Cerebellar nuclear complex (tissue), 1 donor: ENCODE measurements at places on chromosomes 2 and 18.

DNA sequence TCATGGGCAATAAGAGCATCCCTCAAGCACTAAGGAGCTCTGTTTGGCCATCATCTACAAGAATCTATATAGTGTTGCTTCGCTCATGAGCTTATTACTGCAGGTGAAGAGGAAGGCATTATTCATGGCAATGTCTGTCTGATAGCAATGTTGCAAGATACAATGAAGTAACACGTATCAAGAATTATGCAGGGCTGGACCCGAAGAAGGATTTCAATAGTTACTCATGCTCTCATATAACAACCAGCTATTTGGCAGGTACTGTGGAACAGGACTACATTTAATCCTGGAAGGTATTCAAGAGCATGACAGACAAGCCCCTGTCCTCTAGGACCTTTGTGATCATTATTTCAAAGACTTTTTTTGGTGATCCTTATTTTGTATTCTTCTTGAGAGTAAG is 109.6 kb downstream of the LAMA3 start:
- no peak for DNase-seq

DNA sequence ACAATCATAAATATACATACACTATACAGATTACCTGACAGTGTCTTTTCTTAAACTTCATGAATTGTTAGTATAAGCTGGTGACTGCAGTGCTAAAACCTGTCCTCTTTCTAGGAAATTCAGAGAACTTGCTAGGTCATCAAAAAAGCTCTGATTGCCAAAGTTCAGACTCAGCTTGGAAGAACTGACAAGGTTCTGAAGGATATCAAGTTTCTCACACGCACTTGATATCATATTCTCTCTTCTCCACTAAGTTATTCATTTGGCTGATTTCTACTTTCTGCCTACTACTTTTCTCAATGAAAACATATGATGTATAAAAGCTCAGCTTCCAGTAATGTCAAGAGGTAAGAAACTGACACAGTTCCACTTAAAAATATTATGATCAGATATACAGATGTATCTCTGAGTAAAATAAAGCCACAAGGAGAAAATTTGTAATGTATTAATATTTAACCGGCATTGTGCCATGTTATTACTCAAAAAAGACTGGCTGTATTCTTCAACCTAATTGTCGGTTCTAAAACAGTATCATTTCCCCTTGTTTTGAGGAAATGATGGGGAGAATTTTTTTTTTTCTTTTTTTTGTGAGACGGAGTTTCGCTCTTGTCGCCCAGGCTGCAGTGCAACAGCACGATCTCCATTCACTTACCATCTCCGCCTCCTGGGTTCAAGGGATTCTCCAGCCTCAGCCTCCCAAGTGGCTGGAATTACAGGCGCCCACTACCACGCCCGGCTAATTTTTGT is 2.4 kb downstream of the OSBPL1A start:
- DNase-seq, result no peak

- DNase-seq, result no peak
These were observed 6.8 kb upstream of the CFLAR start for GRCh38 chr2:201109186-201109585.

GRCh38 chr2:219968685-219969345 is 341.4 kb downstream of the SLC4A3 start:
- DNase-seq, result no peak

GRCh38 chr18:32389858-32390257 is 80.8 kb downstream of the GAREM1 start:
- no peak for DNase-seq

- DNase-seq, result no peak
These were observed 15.8 kb upstream of the IER3IP1 start for GRCh38 chr18:47191961-47192360.

GRCh38 chr2:44130441-44130840 is 38.2 kb upstream of the PPM1B start:
- no peak for DNase-seq

GRCh38 chr2:8623958-8624591 is 57.8 kb upstream of the ID2 start:
- DNase-seq, result no peak

DNA sequence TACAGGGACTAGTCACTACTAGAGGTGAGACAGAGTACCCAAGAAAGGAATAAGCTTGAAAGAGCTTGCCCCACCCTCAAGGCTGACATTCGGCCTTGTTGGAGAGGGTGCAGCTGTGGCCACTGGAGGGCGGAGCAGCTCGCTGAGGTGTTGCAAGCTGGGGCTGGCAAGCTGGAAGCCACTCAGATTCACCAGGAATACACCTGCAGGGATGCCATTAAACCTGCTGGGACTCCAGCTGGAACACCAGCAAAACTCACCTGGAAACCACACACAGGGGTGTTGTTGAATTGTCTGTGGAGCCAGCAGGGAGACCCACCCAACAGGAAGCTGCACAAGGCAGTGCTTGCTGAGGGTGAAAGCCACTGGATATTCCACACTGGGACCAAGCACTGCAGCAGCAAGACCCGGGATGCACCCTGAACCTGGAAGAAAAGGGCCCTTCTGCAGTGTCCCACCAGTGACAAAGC is 26.1 kb downstream of the KCTD18 start:
- DNase-seq, result no peak

DNA sequence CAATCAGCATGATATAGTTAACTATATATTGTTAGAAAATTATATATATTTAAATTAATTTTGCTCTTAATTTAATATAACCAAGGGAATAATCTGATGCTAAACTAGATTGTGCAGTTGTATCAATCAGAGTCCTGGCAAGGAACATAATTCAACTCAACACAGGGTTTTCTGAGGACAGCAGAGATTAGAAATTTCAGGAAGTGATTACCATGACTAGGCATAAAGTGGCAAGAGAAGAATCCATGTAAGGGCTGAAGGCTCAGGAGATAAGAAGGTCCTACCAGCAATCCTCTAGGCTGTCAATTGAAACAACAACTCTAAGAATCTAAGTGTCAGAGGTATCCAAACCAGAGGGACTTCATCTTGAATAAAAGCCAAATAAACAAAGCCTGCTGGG is 807.8 kb downstream of the DSC3 start:
- DNase-seq, result no peak

DNA sequence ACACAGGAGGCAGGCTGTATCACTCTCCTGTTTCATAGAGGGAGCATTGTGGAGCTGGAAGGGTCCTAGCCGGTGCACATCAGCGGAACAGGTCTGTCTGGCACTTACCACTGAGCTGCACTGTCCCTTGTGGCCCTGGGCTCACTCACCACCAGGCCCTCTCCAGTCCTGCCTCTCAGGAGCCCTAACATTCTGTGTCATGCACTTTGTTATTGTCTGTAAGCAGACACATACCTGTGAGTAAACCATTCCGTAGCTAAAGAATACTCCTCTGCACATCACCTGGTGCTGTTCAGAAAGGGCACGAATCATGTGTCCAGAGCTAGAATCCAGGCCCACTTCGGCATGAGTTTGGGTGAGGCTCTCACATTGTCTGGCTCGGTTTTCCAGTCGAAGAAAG is 93.6 kb downstream of the CRIM1 start:
- DNase-seq, result no peak

DNA sequence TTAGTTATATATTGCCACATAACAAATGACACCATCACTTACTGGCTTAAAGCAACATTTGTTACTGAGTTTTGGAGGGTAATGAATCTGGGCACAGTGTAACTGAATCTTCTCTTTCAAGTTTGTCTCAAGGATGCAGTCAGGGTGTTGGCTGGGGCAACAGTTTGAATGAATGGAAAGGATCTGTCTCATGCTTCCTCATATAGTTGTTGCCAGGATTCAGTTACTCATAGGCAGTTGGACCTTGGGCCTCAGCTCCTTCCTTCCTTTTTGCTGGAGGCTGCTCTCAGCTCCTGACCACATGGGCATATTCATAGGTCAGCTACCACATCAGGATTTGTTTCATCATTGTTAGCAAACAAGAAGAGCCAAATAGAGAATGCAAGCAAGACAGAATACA is 466.1 kb upstream of the MC4R start:
- DNase-seq, result no peak

DNA sequence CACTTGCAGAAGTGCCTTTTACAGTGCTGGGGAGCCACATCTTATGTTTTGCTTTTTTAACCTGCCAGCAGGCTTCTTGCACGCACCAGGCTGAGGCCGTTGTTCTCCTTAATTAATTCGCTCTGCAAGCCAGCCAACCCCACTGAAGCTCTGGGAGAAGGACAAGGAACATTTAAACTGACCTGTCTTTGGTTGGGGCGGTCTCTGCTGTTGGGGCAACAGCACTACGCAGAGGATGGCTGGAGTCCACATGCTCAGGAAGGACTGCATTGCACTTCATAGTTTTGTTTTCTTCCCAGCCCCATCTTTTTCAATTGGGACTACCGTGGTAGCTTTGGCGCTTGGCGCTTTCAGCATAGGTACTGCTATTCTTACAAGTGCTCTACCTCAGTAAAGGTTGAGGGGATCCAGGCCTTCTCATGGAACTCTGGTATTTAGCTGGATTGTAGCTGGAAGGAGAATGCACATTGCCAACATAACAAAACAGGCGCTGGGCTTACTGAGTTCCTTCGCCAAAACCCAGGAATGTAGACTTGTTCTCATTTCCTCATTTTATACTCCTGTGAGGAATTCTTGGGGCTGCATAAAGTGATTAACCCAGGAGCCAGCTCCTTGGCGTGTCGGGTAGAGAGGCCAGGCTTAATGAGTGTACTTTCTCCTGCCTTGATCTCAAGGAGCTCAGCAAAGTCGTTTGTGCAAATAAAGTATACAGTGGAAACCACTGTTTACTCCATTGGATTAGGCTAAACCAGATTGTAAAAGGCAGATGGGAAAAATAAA is 146.2 kb downstream of the PRKCE start:
- no peak for DNase-seq

GRCh38 chr18:41370740-41371139 is 584.3 kb upstream of the PIK3C3 start:
- DNase-seq, result no peak

- no peak for DNase-seq
These were observed 844.6 kb upstream of the ID2 start for GRCh38 chr2:7837237-7837760.

DNA sequence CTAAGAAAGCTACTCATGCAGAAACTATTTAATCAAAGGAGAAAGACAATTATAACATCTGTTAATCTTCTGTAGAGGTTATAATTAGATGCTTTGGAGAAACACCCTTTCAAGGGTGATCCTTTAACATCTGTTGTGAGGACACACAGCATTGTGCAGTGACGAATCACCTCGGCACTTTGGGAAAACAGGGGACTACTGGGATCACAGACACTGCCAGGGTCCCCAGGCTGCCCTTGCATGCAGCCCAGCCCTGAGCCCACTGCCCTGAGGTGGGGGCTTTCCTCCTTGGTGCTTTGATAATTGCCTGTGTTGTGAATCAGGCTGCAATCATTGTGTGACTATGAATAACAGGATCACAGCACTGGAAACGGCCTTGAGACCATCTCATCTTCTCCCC is 10.6 kb downstream of the NCKAP5 start:
- no peak for DNase-seq

DNA sequence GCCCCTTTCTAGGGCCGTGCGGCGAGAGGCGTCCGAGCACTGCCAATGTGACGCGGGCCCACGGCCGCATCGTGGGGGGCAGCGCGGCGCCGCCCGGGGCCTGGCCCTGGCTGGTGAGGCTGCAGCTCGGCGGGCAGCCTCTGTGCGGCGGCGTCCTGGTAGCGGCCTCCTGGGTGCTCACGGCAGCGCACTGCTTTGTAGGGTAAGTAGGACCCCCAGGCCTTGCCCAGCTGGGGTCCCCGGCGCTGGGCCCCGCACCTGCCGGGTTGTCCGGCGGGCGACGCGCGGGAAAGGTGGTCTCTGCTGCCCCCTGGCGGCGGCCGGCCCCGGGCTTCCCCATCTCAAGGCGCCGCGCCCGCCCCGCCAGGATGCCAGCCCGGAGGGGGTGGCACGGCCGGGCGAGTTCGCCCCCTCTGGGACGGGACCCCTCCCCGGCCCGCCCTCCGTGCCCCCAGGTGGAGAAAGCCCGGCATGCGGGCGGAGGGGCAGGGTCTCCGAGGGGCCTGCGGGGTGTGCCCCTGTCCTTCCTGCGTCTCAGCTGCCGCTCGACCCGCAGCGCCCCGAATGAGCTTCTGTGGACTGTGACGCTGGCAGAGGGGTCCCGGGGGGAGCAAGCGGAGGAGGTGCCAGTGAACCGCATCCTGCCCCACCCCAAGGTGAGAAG is 1.9 kb downstream of the PRSS56 start:
- DNase-seq, result no peak
